Astrocyte (in vitro differentiated cells and primary cell): ENCODE measurements at places on chromosomes 7 and 10. TPM values are rescaled to one million over a fixed set of nuclear protein-coding genes. Genes with fewer than 3 reads are reported as not detected.

DNA sequence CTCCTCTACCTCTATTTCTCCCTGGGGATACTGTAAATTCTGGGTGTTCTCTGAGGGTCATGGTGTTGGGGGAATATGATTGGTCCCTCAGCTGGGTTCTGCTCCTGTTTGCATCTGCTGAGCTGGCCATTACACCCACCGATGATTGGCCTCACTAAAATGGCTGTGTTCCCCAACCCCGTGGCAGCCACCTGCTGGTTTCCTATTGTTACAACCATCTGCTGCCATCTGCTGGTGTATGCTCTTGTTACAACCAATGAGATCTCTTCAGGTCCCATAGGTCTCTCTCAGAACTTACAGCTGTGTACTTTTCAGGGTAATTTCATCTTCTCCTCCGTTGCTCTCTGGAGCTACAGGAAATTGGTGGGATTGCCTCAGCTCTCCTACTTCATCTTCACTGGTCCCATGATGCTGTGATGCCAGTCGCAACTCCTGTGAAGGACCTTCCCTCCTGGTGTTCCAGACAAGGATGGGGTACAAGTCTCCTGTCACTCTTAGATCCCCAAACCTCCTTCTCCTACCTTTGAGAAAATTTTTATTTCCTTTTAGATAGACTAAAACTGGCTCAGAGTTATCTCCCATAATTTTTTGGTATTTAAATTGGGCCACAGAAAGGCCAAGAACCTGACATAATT lies 303.5 kb upstream of the SMIM30 start:
- no peaks in the 10 kb centered on the region for H3K36me3 ChIP-seq
- no peak overlapping the region for H3K4me3 ChIP-seq
- no peaks in the 10 kb centered on the region for H3K4me1 ChIP-seq
- no peak overlapping the region for H3K27ac ChIP-seq
- H3K27me3 ChIP-seq, result no peaks in the 10 kb centered on the region

Gene PILRB
- 19.9 and 21.1 TPM in 2 replicates for total RNA-seq

DNA sequence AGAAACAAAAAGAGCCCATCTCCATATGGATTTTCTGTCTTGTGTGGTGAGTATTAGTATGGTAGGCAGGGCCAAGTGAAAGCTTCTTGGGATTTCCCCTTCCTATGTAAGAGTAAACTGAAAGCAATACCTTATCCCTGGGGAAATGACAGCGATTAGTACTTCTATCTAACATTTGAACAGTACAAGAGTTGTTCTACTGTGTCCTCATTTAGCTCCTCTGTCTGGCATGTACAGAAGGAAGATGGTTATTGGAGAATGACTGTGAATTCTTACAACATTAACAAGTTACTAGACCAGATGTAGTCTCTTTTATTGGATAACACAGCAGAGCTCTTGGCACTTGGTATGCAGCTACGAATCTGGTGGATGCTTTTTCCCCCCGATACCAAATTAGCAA lies 17.9 kb upstream of the TRIL start:
- H3K27ac ChIP-seq, result no peak overlapping the region
- H3K27me3 ChIP-seq, result no peaks in the 10 kb centered on the region
- H3K36me3 ChIP-seq, result no peaks in the 10 kb centered on the region
- DNase-seq, result no peak
- no peak overlapping the region for H3K4me3 ChIP-seq
- H3K4me1 ChIP-seq, result no peaks in the 10 kb centered on the region

DNA sequence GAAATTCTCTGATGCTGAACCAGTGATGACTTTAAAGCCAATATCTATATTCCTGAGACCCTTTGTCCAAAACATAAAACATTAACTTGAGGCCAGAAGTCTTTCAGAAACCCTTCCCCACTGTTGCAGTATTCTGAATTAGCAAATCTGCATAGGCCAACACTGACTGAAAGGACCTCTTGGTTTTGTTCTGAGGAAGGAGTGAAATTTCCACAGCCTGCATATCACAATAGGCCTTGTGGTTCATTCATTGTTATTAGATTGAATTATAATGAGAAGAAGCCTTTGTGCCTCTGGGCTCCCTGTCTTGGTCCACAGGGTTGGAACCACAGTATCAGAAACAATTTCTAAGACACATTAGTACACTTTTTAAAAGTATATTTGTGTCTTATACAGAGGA lies 90.3 kb downstream of the CCNY start:
- no peak overlapping the region for H3K27ac ChIP-seq
- H3K4me3 ChIP-seq, result no peak overlapping the region

GRCh38 chr10:96921655-96922054 lies 89.6 kb downstream of the LCOR start:
- H3K27ac ChIP-seq, result no peak overlapping the region
- H3K4me1 ChIP-seq, result no peaks in the 10 kb centered on the region
- H3K4me3 ChIP-seq, result no peak overlapping the region

DNA sequence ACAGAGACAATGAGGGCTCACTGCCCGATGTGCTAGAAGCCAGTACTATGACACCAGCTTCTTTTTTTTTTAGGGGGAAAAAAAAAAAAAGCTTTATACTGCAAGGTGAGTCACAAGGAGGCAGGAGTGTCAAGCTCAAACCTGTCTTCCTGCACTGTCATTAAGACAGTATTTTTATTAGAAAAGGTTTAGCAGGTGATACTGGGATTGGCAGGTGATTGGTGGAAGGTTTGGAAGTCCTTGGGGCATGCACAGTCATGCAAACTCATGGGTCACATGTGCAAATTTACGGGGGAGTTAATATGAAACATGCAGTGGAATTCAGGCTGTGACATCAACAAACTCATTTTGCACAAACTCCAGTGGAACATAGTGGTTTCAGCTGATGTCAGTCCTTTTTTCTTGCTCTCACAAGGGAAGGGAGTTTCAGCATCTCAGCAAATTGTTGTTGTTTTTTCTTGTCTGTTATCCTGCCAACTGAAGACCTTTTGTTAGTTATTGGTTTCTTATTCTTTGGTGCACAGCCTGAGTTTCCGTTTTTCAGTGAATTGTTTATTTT lies 530.6 kb downstream of the ANKRD7 start:
- no peaks in the 10 kb centered on the region for H3K36me3 ChIP-seq
- H3K4me3 ChIP-seq, result no peak overlapping the region
- DNase-seq, result no peak
- H3K27me3 ChIP-seq, result no peaks in the 10 kb centered on the region
- H3K27ac ChIP-seq, result no peak overlapping the region

DNA sequence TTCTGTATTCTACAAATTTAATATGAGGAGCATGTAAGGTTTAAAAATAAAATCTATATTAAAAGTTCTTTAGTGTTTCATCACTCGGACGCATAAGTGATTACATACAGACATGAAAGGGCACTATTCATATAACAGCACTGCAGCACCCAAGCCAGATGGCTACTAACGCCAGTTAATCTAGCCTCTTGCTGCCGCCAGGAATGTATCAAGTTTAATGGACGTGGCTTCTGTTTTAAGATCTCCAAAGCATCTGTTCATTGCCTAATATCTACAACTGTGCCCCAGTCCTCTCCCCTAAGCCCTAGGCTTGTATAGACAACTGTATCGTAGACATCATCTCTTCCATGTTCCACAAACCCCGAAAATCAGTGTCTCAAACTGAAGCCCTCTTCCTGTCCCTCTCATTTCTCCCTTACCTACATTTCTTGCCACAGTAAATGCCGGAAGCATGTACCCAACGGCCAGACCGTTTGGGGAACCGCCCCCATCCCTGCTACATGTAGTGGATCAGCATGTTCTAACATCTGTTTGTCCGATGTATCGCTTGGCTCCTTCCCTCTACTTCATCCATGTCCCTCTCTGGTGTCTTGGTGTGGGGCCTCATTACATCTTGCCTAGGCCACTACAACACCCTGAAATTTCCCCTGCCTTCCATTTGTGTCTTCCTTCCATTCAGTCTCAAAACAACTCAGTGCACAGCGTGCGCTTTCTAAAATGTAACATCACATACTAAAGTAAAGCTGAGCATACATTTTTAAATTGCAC lies 147.5 kb upstream of the RSU1 start:
- peaks cover 37% of the 10 kb centered on the region for H3K4me1 ChIP-seq
- H3K4me3 ChIP-seq, result no peak overlapping the region
- no peaks in the 10 kb centered on the region for H3K27me3 ChIP-seq
- peak overlapping the region; percentile 97 for H3K27ac ChIP-seq

DNA sequence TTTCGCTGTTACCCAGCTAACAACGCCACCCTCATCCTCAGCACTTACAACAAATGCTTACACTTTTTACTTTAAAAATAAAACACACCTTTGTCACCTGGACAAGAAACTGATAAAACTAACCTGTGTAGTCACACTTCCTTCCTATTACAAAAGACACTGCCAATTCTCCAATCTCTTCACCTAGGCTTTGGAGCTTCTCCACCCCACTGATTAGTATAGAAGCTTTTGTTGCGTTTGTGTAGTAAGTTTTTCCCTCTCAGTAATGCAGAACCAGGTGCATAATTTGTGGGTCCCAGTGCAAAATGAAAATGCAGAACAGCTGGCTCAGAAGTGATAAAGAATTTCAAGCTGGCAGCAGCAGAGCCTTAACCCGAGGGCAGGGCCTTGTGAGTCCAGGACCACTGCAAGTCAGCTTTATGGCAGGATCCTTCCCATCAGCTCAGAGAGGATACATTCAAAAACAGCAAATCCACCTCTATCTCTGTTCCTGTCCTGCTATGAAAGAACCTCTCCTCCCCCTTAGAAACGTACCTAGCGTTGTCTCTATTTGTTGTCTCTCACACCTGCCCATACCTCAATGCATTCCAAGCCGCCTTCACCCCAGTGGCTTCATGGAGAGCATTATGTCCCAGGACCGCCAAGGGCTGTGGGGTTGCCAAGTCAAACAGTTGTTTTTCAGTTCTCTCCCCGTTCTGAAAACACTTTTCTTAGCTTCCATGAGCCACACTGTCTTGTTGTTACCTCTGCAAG lies 40.3 kb upstream of the EGFR start:
- H3K36me3 ChIP-seq, result no peaks in the 10 kb centered on the region
- no peaks in the 10 kb centered on the region for H3K27me3 ChIP-seq
- no peak for DNase-seq
- no peak overlapping the region for H3K27ac ChIP-seq
- H3K4me3 ChIP-seq, result no peak overlapping the region

DNA sequence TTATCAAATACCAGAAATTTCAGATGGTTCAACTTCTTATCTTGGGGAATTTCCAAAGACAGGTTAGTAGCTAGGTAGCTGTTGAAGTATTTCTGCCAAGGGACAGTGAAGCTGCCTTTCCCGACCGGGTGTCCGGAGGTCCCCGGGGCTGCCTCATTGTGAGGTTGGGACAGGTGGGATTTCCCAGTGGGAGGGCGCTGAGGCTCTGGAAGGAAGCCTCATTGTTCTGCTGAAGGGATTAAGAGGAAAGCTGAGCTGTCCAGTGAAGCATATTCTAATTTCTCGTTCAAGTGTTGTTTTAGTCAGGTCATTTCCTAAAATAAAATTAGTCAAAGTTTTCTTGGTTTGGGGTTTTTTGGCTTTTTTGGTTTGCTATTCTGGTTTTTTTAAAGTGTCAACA lies 244.2 kb downstream of the MGMT start:
- no peak overlapping the region for H3K4me3 ChIP-seq
- DNase-seq, result no peak
- no peaks in the 10 kb centered on the region for H3K4me1 ChIP-seq
- H3K27ac ChIP-seq, result no peak overlapping the region

- H3K4me1 ChIP-seq, result peaks cover 34% of the 10 kb centered on the region
- no peaks in the 10 kb centered on the region for H3K36me3 ChIP-seq
- H3K27ac ChIP-seq, result no peak overlapping the region
- H3K27me3 ChIP-seq, result no peaks in the 10 kb centered on the region
- no peak overlapping the region for H3K4me3 ChIP-seq
Measured at GRCh38 chr10:122310311-122311050, 39.4 kb downstream of the BTBD16 start.

DNA sequence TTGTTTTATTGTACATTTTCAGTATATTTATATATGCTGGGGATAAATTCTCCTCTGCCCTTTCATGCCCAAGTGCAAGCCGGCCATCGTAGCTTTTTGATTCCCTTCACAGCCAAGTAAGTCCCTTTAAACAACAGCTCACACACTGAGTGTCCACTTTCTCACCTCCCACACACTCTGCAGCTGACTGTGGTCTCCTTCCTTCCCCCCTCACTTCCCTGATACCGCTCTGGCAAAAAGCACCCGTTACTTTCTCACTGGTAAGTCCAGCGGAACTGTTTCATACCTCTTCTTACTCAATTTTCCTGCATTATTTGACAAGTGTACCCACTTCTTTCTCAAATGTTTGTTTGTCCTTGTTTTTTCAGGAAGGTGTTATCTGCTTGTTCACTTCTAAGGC lies 35.2 kb downstream of the MGAM start:
- H3K4me1 ChIP-seq, result no peaks in the 10 kb centered on the region
- no peak for DNase-seq
- H3K27me3 ChIP-seq, result no peaks in the 10 kb centered on the region
- H3K4me3 ChIP-seq, result no peak overlapping the region
- H3K27ac ChIP-seq, result no peak overlapping the region

- H3K27ac ChIP-seq, result no peak overlapping the region
- H3K27me3 ChIP-seq, result no peaks in the 10 kb centered on the region
- no peak for DNase-seq
- no peaks in the 10 kb centered on the region for H3K36me3 ChIP-seq
- H3K4me3 ChIP-seq, result no peak overlapping the region
Measured at GRCh38 chr7:145313551-145313950, 477.7 kb upstream of the TPK1 start.

DNA sequence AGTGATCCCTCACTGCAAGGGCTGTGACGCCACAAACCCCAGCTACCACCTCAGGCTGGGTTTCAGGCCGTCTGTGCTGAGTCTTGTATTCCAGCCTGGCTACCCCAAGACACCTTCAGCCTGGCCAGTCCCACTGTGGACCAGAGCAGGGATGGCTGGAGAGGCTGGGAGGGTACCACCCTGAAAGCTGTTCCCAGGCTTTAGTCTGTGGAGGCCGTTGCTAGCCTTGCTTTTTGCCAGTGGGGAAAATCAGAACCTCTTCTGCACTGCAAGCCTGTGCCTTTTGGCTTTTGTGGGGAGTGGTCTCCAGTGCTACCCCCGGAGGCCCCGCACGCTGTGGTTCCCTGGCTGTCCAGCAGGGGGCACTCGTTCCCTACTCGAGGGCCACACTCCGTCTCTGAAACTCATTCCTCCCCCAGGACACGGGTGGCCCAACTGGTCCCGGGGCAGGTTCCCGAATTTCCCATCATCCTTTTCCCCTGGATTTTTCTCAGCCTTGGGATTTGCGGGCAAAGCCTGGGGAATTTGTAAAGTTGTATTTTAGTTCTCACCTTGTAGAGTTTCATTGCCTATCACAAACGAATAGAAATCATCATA lies 128.4 kb upstream of the BTBD16 start:
- H3K27ac ChIP-seq, result peak overlapping the region; percentile 96
- peaks cover 47% of the 10 kb centered on the region for H3K4me1 ChIP-seq
- no peak overlapping the region for H3K4me3 ChIP-seq
- DNase-seq, result no peak
- H3K27me3 ChIP-seq, result no peaks in the 10 kb centered on the region
- H3K36me3 ChIP-seq, result peaks cover 7% of the 10 kb centered on the region

Gene GARIN1A
- 2.7 and 5.9 TPM in 2 replicates for total RNA-seq

DNA sequence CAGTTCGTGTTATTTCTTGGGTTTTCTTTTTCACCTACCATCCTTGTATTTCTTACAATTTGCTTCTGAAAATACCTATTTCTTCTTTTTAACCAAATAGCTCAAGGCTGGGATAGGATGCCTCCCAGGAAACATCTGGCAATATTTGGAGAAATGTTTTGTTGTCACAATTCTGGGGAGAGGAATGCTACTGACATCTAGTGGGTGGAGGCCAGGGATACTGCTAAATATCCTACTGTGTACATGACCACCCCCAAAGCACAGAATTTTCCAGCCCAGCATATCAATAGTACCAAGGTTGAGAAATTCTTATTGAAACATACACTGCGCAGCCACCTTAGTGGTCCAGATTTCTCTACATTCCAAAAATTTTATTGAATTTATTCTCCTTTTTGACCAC lies 55.5 kb downstream of the CNTNAP2 start:
- H3K4me1 ChIP-seq, result no peaks in the 10 kb centered on the region
- no peak overlapping the region for H3K27ac ChIP-seq
- no peaks in the 10 kb centered on the region for H3K36me3 ChIP-seq
- DNase-seq, result no peak
